Cardiac muscle cell (in vitro differentiated cells and primary cell): ENCODE measurements at places on chromosomes 1 and 21. TPM values are rescaled to one million over a fixed set of nuclear protein-coding genes. Genes with fewer than 3 reads are reported as not detected.

DNA sequence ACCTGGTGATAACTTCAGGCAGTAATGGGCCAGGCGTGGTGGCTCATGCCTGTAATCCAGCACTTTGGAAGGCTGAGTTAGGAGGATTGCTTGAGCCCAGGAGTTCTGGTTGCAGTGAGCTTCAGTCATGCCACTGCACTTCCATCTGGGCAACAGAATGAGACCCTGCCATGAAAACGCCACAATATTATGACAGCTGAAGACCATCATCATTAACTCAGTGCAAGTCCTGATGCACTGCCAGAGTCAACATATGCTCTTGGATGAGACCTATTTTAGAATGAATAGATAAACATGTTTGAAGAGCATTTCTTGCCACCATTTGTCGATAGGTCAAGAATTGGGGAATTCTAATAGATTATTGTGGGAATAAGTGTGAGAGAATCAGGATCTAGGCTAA lies 26.4 kb downstream of the HENMT1 start:
- DNase-seq: no peak

Gene FAM177B
- total RNA-seq: not detected in 2 replicates

DNA sequence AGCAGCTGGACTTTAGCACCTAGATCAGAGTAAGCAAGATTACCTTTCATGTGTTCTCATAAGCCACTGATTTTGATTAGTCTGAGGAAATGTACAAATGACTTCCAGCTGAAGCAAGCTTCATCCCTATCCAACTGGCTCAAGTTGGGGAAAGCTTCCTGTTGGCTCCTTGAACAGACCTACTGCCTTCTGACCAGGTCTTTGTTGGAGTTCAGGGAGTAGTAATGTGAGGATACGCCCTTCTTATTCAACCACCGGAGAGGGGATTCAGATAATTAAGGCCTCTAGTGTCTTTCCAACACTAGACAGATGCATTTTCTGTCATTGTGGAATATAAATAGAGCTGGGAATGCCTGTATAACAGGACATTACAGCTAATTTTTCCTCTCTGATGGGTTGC lies 268.9 kb downstream of the TGFB2 start:
- DNase-seq: no peak

DNA sequence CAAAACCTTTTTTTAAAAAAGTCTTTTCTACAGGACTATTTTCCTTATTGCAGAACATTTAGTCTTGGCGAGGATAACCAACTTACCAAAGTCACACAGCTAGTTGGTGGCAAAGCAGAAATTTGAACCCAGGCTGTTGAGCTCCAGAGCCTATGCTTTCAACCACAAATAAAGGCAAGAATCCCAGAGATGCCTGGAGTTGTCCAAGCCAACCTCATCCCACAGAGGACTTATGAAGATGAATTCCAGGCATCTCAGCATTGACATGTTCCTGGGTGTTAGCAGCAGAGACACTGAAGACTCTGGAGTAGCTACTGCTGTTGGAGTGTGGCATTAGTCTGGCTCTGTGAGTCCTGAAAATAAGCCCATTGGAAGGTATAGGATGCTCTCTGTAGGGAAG lies 287.6 kb upstream of the C1orf105 start:
- DNase-seq: no peak
